ENCODE measurements at places on chromosomes 3 and 15.

DNA sequence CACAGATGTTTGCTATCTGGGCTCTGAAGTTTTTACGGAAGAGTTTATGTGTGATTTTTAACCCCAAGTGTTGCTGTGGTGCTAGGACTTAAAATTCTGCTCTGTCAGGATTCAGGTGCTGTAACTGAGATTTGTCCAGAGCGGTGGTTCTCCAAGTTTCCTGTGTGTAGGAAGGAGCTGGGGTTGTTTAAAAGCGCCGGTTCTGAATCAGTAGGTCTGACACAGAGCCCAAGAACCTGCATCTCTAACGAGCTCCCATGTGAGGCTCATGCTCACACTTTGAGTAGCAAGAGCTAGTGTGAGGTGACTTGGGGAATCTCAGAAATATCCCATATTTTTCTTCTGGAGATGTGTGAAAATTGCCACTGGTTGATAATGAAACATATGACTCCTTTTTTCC lies 325.5 kb downstream of the SATB1 start:
- peak; percentile 34 for DNase-seq

DNA sequence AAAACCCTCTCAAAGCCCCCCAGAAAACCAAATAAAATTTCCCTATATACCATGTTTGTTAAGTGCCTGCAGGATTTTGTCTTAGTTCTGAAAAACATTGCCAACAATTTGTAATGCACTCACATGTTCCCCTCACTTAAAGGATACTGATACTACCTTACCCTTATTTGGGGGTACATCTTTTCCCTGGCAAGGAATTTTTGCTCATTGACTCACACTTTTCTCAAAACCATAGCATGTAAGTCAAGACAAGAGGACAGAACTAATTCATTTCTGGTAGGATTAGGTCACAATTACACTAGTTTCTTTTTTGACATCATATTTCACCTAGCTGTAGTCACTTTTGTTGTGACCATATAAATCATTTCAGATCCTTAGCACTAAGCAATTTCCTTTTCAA lies 222.2 kb downstream of the THRB start:
- DNase-seq: no peak

- no peak for DNase-seq
These were observed 93.6 kb upstream of the NMNAT3 start for GRCh38 chr3:139771331-139771730.

- no peak for DNase-seq
These were observed 40.3 kb downstream of the KCNAB1 start for GRCh38 chr3:156160647-156161046.

DNA sequence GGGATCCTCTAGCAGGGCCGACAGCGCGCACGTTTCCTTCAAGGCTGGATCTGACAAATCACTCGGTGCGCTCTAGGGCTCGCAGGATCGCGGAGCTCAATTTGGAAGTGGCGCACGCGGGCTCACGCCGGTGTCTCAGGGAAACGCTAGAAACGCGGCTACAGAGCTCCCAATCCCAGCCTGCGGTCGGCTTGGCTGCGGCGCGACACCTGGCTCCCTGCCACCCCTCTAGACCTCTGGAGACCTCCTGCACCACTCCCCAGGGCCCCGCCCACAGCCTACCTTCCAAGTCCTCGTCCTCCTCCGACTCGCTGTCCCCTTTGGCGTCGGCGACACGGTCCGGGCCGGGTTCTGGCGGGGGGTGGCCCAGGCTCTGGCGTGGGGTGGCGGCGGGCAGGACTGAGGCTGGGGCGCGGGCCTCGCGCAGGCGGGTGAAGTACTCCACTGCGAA lies 596 bp downstream of the PRKAR2A start:
- DNase-seq: peak; percentile 58

- DNase-seq: no peak
These were observed 36.5 kb downstream of the IGF2BP2 start for GRCh38 chr3:185788292-185788691.

DNA sequence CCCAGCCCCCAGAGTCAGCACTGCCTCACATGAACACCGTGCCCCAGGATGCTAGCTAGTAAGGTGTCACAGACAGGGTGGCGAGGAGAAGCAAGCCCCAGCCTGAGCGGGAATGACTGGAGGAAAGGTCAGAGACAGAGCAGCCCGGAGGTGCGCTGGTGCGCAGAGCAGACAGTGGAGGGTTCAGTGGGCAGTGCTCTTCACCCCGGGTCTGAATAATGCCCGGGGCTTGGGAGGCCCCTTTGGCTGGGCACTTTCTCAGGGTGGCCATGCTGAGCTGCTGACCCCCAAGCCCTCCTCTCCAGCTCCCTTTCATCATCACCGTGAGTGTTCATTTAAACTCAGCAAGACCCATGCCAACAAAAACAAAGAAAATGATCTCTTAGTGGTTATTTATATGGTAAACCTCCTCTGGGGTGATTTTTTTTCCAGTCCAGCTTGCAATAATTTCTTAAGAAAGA lies 110.8 kb downstream of the VGLL4 start:
- no peak for DNase-seq

DNA sequence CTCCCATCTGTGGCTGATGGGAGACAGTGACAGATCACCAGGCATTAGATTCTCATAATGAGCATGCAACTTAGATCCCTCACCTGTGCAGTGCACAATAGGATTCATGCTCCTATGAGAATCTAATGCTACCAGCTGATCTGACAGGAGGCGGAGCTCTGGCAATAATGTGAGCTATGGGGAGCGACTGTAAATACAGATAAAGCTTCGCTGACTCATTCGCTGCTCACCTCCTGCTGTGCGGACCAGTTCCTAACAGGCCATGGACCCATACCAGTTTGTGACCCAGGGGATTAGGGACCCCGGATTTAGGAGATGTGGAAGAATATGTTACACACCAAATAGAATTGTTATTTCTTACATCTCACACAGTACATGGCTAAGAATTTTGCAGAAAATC lies 6.7 kb downstream of the ARGFX start:
- DNase-seq: no peak

GRCh38 chr3:60720736-60721135 lies 530.5 kb downstream of the FHIT start:
- DNase-seq: no peak

- no peak for DNase-seq
These were observed 20.1 kb downstream of the GXYLT2 start for GRCh38 chr3:72907731-72908620.

- DNase-seq: no peak
These were observed 51.4 kb upstream of the GK5 start for GRCh38 chr3:142276781-142277180.

GRCh38 chr3:66538390-66538789 lies 37.6 kb upstream of the LRIG1 start:
- no peak for DNase-seq

DNA sequence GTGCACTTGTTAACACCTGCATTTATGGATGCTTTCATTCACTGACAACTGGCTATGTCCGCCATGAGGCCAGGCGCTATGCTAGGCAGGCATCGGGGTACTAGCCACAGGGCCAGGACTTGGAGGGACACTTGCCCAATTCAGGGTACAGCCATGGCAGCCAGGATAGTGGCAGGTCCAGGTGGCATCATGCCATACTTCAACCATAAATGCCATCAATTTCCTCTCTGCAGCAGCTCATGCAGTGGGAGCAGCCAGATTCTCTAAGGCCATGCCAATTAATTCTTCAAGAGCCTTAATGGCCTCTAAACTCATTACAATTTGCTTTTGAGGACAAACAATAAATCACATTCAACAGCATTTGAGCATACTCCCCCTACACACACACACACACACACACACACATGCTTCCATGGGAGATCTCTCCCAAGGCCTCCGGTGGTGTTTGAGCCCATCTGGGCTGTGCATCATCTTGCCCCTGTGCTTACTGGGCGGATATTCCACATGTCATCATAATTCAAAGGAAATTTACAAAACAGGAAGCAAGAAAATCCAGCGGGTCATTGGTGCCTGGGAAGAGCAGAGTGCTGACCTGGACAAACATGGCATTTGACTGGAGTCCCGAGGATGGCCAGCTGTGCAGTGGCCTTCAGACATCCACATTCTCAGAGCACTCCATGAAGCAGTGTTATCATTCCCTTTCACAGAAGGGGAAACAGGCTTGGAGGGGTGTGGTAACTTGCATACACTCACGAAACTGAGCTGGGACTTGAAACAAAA lies 109.1 kb downstream of the IQSEC1 start:
- DNase-seq: no peak

DNA sequence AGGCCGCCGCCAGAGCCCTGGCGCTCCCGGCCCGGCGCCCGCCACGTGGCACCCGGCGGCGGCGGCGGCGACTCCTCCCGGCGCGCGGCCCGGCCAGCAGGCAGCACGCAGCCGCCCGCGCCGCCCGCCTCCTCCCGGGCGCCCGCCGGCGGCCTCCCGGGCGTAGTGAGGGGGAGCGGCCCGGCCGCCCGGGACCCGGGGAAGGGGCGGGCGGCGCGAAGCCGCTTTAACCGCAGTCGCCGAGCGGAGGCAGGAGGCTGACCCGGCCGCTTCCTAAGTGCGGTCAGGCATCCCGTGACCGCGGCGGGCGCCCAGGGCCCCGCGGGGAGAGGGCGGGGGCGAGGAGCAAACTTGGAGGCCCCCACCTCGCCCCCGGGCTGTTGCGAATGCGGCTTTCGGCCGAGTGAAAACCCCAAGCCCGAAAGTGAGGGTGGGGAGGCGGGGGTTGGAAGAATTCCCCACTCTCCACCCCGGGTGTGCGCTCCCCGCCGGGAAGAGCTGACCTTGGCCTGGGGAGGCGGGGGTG lies 1.7 kb upstream of the HES1 start:
- peak; percentile 29 for DNase-seq
